ENCODE measurements at places on chromosomes 5 and 9.

GRCh38 chr5:165266939-165267338 is 1761.5 kb downstream of the MAT2B start:
- DNase-seq, result no peak

DNA sequence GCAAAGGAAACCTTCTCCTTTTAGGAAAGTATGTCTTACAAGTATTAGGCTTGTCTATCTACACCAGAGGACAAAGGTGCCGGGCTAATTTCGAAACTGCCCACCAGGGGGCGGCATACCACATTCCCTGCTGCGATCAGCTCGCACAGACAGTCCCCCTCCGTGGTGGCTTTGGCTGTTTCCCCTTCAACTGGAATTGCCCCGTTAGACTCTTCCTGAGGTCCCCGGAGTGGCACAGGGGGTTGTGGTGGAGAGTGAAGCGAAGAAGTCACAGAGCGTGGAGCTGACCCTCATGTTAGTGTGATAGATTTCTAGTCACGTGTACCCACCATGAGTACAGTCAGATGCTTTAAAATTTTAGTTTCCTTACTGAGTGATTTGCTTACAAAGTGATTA is 17.5 kb downstream of the PTTG1 start:
- DNase-seq, result peak; percentile 94

DNA sequence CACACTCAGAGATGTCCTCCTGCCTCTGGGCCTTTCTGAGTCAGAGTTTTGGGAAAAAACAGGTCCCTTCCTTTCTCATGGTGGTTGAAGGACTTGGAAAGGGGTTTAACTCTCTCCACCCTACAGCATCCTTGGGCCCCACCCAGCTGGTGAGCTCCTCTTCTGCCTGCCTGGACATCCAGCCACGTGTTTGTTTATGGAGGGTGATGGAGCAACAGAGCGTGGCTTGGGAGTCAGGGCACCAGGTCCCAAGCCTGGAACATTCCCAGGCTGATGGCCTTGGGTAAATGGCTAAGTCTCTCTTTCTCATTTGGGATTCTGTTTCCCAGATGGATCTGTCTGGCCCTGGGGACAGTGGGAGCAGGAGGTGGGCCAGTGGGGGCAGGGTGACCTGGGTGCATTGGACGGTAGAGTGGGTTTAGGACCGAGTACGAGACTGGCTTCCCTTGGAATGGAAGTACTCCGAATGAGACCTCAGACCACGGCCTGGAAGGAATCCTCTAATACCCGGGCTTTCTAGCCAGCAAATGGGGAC is 141.1 kb upstream of the IRX2 start:
- DNase-seq, result no peak

- DNase-seq, result no peak
Measured at GRCh38 chr9:108467653-108468324, 388.0 kb downstream of the ACTL7B start.

DNA sequence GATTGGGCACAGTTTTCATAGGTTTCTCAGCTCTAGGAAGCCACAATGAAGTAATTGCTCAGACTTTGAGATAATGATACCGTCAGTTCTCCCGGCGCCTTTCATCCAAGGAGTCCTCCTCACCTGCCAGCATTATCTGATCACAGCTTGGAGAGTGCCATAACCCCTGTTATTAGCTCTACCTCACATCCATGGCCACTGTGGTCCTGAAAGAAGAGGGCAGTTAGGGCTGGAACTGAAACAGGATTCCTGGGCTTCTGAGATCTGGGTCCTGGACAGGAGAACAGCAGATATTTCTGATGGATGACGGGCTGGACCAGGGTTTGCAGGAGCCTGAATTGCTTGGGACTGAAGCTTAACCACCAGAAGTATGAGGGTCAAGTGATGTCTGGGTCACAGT is 13.5 kb downstream of the RGS3 start:
- DNase-seq, result no peak

GRCh38 chr5:75341934-75342333 is 4.9 kb downstream of the HMGCR start:
- no peak for DNase-seq

DNA sequence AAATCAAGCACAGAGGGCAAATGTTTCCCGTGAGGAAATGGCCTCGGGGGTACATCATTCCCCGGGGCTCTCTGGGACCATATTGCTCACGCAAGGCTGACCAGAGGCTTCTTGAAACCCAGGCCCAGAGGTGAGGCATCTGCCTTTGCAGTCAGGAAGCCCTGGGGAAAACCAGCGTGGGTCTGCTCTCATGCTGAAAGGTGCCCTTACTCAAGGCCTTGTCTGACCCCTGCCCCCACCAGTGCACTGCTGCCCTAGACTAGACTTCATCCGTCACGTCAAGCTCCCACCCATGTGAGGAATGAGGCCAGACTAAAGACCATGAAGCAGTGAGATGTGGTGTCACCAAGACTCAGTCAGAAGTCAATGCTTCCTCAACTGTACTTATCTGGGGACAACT is 66.1 kb downstream of the PAX5 start:
- no peak for DNase-seq

DNA sequence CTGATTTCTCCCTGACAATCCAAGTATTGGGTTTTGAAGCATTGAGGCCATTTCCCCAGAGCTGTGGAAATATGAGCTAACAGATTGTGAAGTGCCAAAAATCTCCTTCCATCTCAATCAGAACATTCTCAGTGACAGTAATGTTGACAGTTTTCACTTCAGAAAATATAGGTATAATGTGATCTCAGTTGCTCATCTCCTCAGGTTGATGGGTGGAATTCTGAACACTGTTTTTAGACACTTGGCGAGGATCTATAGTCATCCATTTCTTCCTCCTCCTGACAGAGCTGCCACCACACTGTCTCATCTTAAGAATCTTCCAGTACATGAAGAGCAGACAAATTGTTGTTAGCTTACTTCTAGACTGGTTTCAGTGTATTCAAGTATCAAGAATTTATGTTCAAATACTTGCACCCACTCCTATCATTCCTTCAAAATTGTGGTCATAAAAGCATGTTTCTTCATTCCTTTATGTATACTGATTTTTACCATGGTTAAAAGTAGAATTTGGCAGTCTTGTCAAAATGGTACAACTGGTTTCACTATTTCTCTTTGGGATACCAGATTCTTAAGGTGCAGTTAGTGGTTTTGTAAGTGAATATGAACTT is 199.7 kb upstream of the TLE4 start:
- no peak for DNase-seq

DNA sequence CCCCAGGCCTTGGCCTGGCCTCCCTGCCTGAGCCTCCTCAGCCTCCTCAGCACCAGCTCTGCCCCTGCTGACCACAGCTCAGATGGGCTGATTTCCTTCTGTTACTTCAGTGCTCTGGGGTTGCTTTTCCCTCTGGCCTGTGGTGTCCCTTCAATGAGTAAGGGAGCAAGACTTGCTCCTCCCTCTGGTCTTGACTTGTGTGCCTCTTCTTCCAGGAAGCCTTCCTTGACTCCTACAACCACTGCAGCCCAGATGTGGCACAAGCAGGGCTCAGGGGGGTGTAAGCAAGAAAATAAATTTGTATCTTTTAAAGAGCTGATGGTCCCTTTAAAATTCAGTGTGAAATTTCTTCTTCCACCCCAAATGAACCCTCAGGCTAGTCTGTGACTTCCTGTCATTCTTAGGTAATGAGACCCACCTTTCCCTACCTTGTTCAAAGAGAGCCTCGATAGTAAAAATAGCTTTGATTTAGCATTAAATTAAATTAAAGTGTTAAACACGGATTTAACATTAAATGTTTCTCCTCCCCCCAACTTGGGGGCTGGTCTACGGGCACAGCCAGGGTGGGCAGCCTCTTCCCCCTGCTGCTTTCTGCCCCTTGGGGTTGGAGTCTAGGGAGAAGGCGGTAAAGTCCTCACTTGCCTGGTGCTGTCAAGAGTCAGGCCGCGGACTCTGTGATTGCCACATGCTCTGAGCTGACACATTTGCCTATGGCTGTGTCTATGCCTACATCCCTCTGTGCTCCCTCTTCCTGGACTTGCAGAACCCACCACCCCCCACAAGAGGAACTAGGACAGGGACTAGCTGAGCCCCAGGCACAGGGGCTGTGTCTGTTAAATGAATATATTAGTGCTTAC is 64.5 kb downstream of the OLFM1 start:
- DNase-seq, result no peak

DNA sequence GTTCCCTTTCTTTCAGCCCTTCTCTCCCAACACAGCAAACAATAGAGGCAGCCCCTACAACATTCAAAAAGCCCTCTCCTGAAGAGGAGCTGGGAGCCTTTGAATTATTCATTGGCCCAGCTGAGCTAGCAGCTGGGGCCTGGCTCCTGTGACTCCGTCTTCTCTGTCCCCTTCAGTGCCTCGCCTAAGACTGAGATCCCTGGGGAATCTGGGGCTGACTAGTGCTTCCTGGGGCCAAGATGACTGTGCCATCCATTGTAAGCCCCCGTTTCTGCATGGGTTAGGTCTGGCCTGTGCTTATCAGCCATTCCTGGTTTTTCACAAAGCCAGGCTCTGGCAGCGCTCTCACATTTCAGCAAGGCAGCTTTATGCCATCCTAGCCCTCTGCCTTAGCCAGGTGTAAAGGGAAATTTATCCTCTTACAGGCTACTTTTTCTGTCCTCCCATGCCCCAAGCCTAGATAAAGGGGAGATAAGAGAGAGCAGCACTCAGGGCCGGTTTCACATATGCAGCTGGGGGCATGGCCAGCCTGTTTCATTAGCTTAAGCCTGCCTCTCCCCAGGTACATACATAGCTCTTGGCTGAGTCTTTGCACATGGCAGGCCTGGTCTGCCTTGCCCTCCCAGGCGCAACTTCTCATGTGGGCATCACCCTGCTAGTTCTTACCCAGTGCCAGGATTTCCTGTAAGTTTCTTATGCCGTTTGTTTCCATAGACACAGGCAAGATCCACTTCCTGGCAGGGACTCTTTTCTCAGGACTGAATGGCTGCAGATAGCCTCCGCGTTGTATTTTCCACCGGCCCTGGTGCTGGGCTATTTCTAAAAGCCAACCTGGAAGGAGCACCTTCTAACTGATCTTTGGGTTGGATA is 15.8 kb downstream of the PTPA start:
- no peak for DNase-seq

DNA sequence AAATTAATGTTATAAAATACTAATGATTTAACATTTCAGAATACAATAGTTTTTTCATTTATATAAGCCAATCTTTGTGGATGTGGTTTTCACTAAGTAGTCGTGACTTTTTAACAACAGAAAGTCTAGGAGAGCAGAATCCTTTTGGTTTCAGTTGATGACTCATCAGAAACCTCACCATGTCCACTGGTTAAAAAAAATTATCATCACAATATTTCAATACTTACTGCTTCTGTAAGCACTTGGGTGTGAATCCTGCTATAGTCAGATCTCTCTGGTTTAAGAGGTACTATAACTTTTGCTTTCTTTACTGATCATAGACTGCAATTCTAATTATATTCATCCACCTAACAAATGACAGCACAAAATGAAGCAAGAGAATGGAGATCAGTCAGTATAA is 77.2 kb downstream of the MRPS30 start:
- DNase-seq, result no peak

GRCh38 chr5:42992088-42992879 is 47.8 kb downstream of the ANXA2R start:
- peak; percentile 68 for DNase-seq

DNA sequence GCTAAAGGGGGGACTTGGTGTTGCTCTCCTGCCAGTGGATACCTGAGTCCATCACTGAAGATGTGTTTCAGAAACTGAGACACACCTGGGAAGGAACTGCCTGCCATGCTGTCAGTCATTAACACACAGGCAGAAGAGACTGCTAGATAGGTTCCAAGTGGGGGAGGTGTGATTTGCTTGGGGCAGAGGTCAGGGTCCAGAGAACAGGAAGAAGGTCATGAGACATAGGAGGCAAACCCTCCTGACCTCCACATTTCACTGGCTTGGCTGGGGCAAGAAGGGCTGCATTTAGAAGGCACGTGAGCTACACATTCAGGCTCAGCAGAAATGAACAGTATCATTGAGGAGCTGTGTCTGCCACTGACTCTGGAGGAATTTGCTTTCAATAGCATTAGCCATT is 215.8 kb downstream of the HSPA4 start:
- no peak for DNase-seq

- no peak for DNase-seq
Measured at GRCh38 chr5:84032324-84032723, 311.7 kb upstream of the HAPLN1 start.

GRCh38 chr5:66353186-66353585 is 209.1 kb downstream of the SREK1 start:
- no peak for DNase-seq

DNA sequence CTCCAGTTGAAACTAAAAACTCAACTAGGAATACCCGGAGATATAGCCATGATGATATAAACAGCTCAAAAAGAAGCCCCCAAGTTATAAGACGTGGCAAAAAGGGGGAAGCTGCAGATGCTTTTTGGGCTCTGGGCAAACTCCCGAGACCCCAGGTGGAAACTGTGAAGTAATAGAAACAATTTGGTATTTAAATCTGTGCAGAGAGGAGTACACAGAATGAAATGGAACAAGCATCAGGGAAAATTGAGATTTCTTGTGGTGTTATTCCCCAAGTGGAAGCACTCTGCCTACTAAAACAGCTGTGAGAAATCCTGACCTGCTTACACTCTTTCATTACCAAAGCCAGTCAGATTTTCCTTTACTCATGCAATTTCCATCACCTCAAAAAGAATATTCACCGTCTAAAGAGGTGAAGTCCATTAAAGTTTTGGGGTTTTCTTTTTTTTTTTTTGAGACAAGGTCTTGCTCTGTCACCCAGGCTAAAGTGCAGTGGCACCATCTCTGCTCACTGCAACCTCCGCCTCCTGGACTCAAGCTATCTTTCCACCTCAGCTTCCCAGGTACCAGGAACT is 23.5 kb downstream of the SAXO1 start:
- no peak for DNase-seq

DNA sequence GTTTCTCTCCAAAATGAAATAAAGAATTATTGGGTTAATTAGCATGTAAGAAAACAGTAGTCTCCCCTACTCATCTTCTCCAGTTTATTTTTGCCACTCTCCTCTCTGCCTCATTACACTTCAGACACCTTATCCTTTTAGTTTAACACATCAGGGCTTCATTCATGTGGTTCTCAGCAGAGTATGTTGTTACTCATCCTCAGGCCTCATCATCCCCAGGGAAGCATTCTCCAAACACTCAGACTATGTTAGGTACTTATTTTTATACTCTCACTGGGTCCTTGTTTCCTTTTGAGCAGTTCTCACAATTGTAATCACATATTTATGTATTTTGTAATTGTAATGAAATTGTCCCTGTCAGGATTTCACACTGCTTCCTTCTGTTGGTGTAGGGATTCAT is 470.5 kb downstream of the PDE4D start:
- DNase-seq, result no peak

DNA sequence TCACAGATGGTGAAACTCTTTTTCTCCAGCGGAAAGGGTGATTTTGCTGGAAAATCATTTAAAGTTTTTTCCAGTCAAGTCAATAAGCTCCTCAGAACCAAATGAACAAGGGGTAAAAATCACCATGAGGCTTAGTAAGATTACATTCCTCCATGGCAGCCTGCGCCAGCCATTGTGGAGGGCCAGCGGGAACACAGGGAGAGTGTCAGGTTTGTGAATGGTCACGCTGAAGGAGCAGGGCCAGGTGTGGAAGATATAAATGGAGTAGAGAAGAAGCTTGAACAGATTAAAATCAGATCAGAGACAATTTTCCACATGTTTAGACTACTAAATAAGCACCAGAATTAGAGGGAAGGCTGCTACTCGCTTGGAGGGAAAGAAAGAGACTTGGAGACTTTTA is 208.8 kb downstream of the NR3C1 start:
- DNase-seq, result no peak

- peak; percentile 2 for DNase-seq
Measured at GRCh38 chr5:74974451-74975091, 77.8 kb downstream of the GCNT4 start.

GRCh38 chr5:9283473-9283872 is 262.4 kb downstream of the SEMA5A start:
- no peak for DNase-seq

- DNase-seq, result no peak
Measured at GRCh38 chr9:2299156-2299842, 284.2 kb downstream of the SMARCA2 start.
